ENCODE measurements at places on chromosomes 11 and 22.
A peak's percentile ranks its signal among the peaks of the same experiment; 100 is the strongest.

- DNase-seq: no peak
These were observed 12.8 kb upstream of the FGF3 start for GRCh38 chr11:69831985-69832384.

GRCh38 chr11:70153133-70153727 lies 49.9 kb upstream of the FADD start:
- peak; percentile 19 for DNase-seq

DNA sequence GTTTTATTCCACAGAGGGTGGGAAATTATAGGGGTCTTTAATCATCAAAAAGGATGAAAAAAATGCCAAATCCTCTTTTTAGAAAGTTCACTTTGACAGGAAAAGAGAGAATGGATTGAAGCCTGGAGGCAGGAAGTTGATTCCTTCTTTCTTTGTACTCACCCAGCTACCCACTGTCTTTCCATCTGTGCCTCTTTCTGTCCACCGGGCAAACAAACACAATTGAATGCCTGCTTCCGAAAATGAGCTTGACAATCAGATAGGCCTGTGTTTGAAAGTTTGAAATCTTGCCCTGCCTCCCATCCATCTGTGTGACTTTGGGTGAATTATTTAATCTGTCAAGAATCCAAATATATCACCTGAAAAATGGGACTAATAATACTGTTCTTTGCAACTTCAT lies 81.1 kb downstream of the SCN3B start:
- DNase-seq: no peak

DNA sequence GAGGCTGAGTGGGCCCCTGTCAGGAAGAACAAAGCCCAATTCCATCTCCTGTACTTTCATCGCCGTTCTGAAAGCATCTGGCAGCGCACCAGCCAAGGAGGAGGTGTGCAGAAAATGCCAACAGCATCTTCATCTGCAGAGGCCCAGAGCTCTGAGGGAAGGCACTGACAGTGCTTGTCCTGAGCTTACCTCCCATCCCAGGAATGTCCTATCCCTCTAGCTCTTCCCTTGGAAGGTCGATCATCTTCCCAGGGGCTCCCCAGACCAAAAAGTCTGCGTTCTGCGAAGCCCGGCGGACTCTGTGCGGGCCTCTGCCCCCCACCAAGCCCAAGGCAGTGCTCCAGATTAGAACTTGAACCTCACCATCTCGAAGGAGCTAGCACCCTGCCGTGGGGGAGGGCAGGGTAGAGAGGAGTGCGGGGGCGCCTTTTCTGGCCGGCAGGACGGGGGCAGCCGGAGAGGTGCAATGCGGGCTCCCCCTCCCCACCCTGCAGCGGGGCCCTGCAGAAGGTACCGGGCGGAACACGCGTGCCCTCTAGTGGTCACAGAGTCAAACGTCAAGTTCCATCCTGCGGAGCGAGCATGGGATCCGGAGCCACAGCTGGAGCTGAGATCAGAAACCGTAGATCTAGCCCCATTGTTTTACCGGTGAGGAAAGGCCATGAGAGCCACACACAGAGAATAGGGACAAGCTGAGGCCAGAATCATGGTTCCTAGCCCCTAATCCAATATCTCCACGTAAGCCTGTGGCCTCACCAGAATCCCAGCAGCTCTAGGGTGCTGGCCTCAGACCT lies 5.0 kb downstream of the SCN2B start:
- DNase-seq: peak; percentile 56

GRCh38 chr22:44697423-44698141 lies 4.4 kb upstream of the PRR5 start:
- DNase-seq: peak; percentile 62

DNA sequence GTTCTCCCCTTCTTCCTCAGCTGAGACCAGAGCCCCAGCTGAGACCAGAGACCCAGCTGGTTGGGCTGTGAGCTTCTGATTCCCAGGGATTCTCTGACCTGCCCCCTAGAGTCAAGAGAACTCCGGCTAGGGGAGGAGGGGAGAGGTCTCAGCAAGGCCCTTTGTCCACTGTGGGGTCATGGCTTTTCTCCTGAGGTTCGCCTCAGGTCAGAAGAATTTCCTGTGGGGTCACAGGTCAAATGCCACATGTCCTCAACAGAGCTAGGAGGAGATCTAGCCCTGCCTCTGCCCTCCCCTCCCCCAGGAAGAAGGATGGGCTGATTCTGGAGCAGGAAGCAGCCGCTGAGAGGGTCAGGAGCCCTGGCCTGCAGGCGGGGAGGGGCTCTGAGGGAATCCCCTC lies 23.7 kb downstream of the HTR3A start:
- DNase-seq: no peak

GRCh38 chr11:106271086-106271485 lies 193.6 kb downstream of the AASDHPPT start:
- no peak for DNase-seq

DNA sequence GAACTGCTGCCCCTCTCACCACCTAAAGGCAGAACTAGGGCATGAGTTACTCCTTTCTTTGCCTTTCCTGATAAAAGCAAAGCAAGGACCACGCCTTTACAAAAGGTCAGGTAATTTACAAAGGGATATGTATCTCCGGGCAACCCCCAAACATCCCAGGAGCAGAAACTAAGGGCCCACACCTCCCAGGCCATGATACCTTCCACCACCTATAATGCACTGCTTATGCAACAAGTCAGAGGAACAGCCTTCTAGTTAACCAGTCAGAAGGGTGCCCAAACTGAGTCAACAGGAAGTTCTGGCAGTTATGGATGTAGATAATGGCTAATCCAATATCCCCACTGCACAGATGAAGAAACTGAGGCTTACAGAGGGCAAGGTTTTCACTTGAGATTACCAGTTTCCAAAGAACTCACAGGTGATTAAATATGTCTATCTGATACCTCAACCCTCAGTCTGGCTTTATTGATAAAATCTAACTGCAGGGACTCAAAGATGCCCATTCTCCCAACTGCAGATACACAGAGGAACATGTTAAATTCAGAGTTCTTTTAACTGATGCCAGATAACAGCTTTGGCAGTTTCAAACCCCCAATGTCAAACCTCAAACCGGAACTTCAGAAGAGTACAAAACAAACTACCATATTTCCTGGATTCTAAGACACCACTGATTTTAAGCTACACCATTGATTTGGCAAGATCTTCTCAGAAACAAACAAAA lies 16.8 kb upstream of the CASTOR1 start:
- peak; percentile 56 for DNase-seq

GRCh38 chr11:133269267-133269666 lies 263.0 kb downstream of the OPCML start:
- no peak for DNase-seq

DNA sequence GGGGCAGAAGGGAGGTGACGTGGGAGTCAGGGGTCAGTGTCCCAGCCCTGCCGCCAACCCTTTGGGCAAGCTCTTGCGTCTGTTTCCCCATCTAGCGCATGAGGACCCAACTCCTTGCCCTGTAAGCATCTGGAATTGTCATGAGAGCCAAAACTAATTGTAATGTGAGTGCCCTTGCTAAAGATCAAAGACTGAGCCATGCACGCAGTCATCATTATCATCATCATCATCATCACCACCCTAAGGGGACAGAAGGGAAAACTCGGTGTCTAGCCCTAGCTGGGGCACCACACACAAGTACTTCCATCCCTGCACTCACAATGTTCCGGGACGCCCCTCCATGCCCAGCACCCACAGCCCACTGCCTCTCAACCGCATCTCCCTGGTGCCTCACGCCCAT lies 2.5 kb downstream of the LIF start:
- DNase-seq: no peak

GRCh38 chr11:35681163-35681767 lies 18.7 kb downstream of the TRIM44 start:
- DNase-seq: no peak

GRCh38 chr11:45041596-45041995 lies 90.9 kb upstream of the TP53I11 start:
- no peak for DNase-seq
